ENCODE measurements at places on chromosomes 16 and 17. TPM values are rescaled to one million over a fixed set of nuclear protein-coding genes. Genes with fewer than 3 reads are reported as not detected.

Gene DPEP2
- total RNA-seq = 1.3 TPM

- no peaks in the 10 kb centered on the region for H3K27me3 ChIP-seq
- H3K36me3 ChIP-seq = no peaks in the 10 kb centered on the region
- DNase-seq = no peak
- H3K4me1 ChIP-seq = no peaks in the 10 kb centered on the region
- H3K27ac ChIP-seq = no peak overlapping the region
These were observed 91.5 kb downstream of the SNX11 start for GRCh38 chr17:48198950-48199541.

Gene CENPT
- 51.5 TPM for total RNA-seq

Gene GPRC5C
- 69.2 TPM for total RNA-seq

Gene RGS9
- total RNA-seq = 6.9 TPM

DNA sequence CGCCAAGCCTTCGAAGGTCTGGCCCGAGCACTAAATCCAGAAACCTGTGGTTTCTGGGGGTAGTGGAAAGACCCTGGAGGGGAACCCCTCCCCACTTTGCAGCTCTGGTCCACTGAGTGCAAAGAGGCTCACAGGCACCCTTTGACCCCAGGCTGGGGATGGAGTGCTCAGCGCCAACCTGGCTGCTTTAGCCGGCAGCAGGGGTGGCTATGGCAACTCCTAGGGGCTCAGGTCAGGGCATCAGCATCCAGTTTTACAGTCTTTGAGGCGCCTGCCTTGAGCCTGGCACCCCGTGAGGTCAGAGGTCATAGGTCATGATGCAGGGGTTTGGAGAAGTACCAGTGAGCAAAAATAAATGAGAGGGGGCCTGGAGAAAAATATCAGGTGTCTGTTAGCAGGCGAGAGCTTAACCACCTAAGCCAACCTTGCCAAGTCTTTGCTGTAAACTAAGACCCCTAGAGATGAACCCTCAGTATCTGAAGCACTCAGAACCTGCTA is 17.9 kb downstream of the CA7 start:
- H3K36me3 ChIP-seq = no peaks in the 10 kb centered on the region
- H3K4me1 ChIP-seq = no peaks in the 10 kb centered on the region
- no peak overlapping the region for H3K27ac ChIP-seq
- no peak for DNase-seq
- H3K4me3 ChIP-seq = no peak overlapping the region

DNA sequence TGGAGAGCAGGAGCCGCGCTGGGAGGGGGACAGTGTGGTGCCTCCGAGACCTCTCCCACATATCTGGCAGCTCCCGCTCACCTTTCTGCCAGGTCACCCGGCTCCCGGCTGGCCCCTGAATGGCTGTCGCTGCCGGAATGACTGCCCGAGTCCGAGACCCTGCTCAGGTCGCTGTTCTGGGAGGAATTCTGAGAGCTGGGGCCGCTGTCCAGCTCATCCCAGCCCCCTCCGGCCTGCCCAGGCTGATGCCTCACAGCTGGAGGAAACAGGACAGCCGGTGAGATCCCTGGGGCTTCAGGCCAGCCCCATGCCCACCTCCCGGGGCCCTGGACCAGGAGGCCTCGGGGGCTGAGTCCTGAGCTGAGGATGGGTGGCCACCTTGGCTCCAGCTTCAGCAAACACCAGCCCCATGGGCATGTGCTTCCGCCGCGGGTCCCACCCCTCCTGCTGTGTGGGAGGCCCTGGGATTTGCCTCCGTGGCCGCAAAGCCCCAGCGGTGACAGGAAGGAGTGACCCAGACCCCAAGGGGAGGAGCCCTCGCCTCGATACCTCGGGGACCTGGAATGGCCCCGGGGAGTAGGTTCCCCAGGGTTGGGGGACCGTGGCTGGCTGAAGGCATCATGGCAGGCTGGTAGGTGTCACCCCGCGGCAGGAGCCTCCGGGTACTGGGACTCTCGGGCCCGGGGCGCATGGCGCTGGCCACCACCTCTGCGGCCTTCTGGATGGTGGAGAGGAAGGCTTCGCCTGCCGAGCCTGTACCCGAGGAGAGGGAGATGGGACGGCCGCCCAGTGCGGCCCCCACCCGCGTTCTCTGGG is 6.9 kb downstream of the TEPSIN start:
- no peak overlapping the region for H3K27ac ChIP-seq
- H3K4me1 ChIP-seq = peaks cover 3% of the 10 kb centered on the region
- H3K4me3 ChIP-seq = no peak overlapping the region
- no peaks in the 10 kb centered on the region for H3K27me3 ChIP-seq

DNA sequence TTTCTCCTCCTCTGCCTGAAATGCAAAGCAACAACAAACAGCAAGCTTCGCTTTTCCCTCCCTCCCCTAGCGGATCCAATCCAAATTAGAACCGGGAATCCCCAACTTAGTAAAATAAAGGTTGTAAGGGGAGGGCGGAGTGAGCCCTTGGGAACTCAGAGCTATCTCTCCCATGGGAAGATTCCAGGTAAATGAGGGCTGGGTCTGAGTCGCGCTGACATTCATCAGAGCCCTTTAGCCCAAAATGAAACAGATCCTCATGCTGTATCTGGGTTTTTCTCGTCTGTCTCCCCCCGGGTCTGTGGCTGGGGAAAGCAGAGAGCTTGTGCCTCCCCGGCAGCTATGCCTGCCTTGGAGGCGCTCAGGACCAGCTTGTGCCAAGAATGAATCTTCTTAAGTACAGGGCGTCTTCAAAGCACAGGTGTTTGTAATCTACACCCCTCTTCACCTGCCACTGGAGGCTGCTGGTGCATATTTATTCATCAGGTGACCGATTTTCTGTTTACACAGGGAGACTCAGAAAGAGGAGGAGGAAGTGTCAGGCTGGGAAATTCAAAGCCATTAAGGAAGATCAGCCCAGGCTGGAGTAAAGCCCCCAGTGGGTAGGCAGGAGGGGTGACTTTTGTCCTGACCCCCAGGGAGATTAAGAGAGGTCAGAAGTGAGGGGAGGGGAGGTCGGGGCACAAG is 55.0 kb upstream of the GSE1 start:
- DNase-seq = peak; percentile 56
- H3K27ac ChIP-seq = peak overlapping the region; percentile 91
- H3K4me3 ChIP-seq = peak overlapping the region; percentile 59
- no peaks in the 10 kb centered on the region for H3K36me3 ChIP-seq
- H3K27me3 ChIP-seq = no peaks in the 10 kb centered on the region
- peaks cover 3% of the 10 kb centered on the region for H3K4me1 ChIP-seq

Gene SEPTIN12
- not detected for total RNA-seq

Gene NOD2
- 4.9 TPM for total RNA-seq

GRCh38 chr16:4847774-4848587 is 700 bp downstream of the UBN1 start:
- H3K27ac ChIP-seq = peak overlapping the region; percentile 94
- no peaks in the 10 kb centered on the region for H3K27me3 ChIP-seq
- peak; percentile 68 for DNase-seq
- no peaks in the 10 kb centered on the region for H3K4me1 ChIP-seq

DNA sequence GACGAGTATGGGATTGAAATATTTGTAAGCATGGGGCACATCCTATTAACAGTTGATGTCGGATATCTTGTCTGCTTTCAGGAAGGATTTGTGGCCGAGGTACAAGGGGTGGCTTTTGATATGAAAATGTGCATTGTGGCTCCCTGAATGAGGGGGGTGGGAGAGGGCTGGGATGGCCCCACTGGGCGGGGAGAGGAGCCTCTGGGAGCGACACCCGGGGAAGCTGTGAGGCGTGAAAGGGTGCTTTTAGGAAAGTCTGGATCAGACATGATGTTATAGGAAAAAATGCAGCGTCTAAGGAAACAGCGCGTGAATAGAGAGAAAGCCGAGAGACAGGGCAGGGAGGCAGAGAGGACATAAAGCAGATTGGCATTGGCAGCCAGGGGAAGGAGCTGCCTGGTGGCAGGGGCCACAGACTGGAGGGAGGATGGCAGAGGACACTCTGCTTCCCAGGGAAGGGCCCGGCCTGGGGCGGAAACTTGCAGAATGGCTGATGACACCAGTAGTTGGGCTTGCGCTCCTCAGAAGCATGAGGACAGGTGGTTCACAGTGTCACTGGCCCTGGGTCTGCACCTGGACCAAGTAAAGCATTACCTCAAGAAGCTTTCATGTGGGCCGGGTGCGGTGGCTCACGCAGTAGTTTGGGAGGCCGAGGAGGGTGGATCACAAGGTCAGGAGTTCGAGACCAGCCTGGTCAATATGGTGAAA is 95.7 kb downstream of the NTN1 start:
- H3K36me3 ChIP-seq = no peaks in the 10 kb centered on the region
- no peak for DNase-seq
- no peak overlapping the region for H3K27ac ChIP-seq
- H3K27me3 ChIP-seq = no peaks in the 10 kb centered on the region
- H3K4me1 ChIP-seq = no peaks in the 10 kb centered on the region

DNA sequence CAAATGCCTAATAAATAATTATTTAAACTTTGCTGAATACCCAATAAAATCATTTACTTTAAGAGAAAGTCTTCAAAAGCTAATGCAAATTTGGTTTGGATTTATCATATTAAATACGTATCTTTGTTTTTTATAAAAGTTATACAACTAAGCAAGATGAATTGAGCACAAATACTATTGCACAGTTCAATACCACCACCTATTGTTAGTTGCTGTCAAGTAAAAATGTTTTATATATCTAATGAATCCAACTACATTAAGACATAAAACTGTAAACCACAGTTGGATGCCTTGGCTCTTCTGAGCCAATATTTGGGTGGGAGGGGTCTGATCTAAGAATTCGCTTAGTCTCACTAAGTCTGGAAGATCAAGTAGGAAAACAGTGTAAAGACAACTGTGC is 7.7 kb downstream of the FBXL20 start:
- H3K27ac ChIP-seq = no peak overlapping the region
- H3K27me3 ChIP-seq = no peaks in the 10 kb centered on the region
- no peaks in the 10 kb centered on the region for H3K36me3 ChIP-seq
- H3K4me1 ChIP-seq = no peaks in the 10 kb centered on the region
- no peak overlapping the region for H3K4me3 ChIP-seq
- no peak for DNase-seq

DNA sequence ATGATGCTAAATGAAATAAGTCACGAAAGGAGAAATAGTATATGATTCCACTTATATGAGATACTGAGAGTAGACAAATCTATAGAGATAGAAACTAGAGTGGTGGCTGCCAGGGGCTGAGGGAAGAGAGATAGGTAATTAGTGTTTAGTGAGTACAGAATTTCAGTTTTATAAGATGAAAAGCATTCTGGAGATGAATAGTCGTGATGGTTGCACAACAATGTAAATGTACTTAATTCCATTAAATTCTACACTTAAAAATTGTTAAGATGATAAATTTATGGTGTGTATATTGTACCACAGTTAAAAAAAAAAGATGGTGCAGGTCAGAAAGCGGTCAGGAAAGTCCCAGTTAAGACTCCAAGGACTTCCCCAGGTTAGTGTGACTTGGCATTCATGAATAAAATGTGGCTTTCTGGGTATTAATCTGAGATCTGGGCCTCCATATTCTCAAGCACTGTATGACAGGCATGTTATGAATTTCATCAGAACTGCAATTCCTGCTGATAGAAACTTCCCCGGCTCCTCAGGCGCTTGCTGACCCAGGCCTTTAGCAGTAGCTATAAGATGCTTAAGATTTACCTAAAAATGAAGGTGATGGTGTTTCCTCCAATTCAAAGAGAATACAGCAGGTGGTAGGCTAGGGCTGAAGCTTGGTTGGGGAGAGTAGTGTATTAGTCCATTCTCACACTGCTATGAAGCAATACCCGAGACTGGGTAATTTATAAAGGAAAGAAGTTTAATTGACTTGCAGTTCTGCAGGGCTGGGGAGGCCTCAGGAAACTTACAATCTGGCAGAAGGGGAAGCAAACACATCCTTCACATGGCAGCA is 115.3 kb upstream of the SOX9 start:
- DNase-seq = no peak
- H3K4me1 ChIP-seq = no peaks in the 10 kb centered on the region
- no peak overlapping the region for H3K4me3 ChIP-seq
- H3K27ac ChIP-seq = no peak overlapping the region
- H3K27me3 ChIP-seq = no peaks in the 10 kb centered on the region

GRCh38 chr17:17913695-17914332 is 58.4 kb downstream of the TOM1L2 start:
- peak overlapping the region; percentile 40 for H3K27ac ChIP-seq
- no peaks in the 10 kb centered on the region for H3K36me3 ChIP-seq
- H3K27me3 ChIP-seq = no peaks in the 10 kb centered on the region
- DNase-seq = peak; percentile 75

GRCh38 chr17:78893684-78894083 is 9.3 kb downstream of the CEP295NL start:
- H3K4me3 ChIP-seq = no peak overlapping the region
- peaks cover 4% of the 10 kb centered on the region for H3K4me1 ChIP-seq
- no peaks in the 10 kb centered on the region for H3K36me3 ChIP-seq
- no peak for DNase-seq

Gene ZFPM1
- 0.32 TPM for total RNA-seq

Gene HERPUD1
- total RNA-seq = 149 TPM

GRCh38 chr17:49216953-49217650 is 6.6 kb downstream of the ABI3 start:
- H3K4me3 ChIP-seq = no peak overlapping the region
- H3K27me3 ChIP-seq = peaks cover 3% of the 10 kb centered on the region

DNA sequence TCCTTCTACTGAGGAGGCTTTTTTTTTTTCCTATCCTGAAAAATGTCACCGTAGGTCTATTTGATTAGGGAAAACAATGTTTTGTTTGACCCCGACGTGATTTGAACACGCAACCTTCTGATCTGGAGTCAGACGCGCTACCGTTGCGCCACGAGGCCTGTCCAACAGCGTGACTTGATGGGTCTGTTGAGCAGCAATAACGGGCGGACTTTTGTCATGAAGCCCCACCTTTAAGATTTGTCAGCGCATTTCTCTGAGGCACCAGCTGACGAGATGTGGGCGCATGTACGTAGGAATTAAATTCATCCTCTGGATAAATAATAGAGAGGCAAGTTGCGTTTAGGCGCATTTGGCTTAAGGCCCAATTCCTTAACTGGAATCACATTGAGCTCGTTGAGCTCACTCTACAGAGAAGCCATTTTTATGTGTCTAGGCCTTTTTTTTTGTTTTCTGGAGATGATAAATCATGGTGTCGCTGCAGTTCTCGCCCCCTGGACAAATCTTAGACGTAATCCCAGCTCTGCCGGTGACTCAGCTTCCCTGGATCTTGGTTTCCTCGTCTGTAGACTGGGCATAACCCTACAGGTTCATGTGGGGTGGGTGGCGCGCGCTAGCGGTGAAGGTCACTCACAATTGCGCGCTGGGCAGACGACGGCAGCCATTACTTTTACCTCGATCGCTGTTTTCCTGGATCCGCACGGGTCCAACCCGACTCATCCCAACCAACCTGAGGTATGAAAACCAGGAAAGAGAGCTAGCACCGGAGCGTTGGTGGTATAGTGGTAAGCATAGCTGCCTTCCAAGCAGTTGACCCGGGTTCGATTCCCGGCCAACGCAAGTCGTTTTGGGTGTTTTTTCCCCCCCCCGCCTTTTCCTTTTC is 10.6 kb upstream of the AURKB start:
- H3K4me1 ChIP-seq = no peaks in the 10 kb centered on the region
- peak; percentile 96 for DNase-seq
- H3K27me3 ChIP-seq = no peaks in the 10 kb centered on the region
- peak overlapping the region; percentile 98 for H3K27ac ChIP-seq

Gene PVALEF
- total RNA-seq = not detected

Gene KRTAP4-16
- not detected for total RNA-seq

- H3K36me3 ChIP-seq = no peaks in the 10 kb centered on the region
- H3K27me3 ChIP-seq = no peaks in the 10 kb centered on the region
- H3K27ac ChIP-seq = no peak overlapping the region
- no peaks in the 10 kb centered on the region for H3K4me1 ChIP-seq
- no peak for DNase-seq
These were observed 13.7 kb downstream of the SDK2 start for GRCh38 chr17:73630531-73630930.

Gene PDP2
- 18.6 TPM for total RNA-seq

GRCh38 chr16:22323173-22323958 is 26.2 kb downstream of the POLR3E start:
- no peaks in the 10 kb centered on the region for H3K4me1 ChIP-seq
- H3K27me3 ChIP-seq = no peaks in the 10 kb centered on the region
- H3K27ac ChIP-seq = no peak overlapping the region
- H3K4me3 ChIP-seq = no peak overlapping the region
- no peak for DNase-seq

Gene MYH3
- total RNA-seq = 2.2 TPM

Gene TBC1D3D
- total RNA-seq = not detected
